Germinal center (tissue), 1 donor: ENCODE measurements at places on chromosomes 5 and 9.
A peak's percentile ranks its signal among the peaks of the same experiment; 100 is the strongest.

DNA sequence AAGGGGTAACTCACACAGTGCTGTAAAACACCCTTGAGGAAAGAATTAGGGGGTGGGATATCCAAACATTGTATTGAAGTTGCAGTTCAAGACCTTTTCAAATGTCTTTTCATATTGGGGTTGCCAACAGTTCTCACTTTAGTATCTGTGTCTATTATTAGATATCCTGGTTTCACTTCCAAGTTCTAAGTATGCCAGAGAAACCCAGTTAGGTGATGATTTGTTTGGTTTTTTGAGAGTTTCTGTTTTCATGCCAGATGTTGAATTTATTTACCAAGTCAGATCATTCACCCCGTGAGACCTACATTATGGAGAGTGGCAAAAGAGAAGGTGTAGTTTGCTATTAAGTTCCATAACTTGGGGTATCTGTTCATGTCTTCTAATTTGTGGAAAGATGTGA is 64.5 kb downstream of the C9orf152 start:
- DNase-seq: peak; percentile 72

DNA sequence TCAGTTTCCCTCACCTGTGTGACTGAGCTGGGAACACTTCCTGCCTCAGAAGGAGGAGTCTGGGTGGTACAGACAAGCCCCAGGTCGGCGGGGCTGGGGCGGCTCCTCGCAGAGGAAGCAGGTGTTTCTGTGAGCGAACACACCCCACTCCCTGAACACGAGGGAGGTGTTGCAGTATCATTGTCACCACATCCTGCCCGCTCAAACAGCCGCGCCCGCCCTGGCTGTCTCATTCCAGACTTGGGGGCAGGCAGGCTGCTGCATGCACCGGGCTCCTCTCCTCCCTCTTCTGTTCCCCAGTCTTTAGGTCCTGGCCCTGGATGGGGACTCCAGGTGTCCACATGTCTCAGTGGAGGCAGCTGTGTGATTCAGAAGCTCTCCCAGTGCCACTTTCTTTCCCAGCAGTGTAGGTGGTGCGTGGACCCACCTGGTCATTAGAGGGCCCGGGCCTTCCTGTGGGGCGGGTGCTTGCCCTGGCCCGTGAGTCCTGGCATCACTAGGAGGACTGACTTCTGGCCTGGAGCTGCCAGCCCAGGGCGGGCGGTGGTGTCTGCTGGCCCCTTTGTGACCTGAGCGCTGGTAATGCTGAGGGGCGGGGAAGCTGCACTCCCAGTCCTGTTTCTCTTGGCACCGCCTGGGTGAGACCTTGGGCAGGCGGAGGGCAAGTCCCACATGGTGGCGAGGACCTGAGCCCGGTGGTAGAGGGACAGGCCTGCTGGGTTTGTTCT is 18.3 kb upstream of the PHYHD1 start:
- DNase-seq: peak; percentile 46

GRCh38 chr5:168307925-168308584 is 16.6 kb downstream of the WWC1 start:
- DNase-seq: no peak

- DNase-seq: no peak
Observed at GRCh38 chr5:107383414-107383813, 287.3 kb downstream of the EFNA5 start.

- DNase-seq: no peak
Observed at GRCh38 chr5:68555907-68556681, 340.5 kb downstream of the PIK3R1 start.

GRCh38 chr5:96838201-96839070 is 30.7 kb upstream of the ERAP1 start:
- no peak for DNase-seq

DNA sequence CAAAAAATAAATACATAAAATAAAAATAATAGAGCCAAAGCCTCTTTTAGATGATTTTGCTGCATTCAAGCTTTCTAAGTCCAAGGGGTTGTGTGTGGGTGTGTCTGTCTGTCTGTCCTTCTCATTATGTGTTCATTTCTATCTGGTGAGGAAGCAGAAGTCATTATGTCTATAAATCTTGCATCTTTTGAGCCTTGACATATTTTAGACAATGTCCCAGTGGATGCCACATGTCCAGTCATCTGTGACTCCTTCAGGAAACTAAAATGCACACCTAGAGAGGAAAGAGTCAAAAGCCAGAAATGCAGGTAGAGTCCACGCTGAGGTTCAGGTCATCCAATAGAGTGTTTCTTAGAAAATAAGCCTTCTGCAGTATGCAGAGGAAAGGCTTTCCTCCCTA is 80.9 kb downstream of the GALNT10 start:
- DNase-seq: no peak

DNA sequence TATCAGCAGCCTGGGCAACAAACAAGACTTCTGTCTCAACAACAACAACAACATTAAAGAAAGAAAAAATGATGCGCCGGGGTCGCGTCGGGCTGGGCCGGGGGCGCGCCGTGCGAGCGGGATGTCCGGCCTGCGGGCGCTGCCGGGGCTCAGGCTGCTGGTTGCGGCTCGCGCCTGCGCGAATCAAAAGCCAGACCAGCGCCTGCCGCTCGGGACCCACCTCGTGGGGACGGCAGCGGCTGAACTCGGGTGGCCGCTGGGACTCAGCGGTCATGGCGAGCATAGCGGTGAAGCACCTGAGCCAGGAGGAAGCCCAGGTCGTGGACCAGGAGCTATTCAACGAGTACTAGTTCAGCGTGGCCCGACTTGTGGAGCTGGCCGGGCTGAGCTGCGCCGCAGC is 11.9 kb upstream of the NHP2 start:
- no peak for DNase-seq

GRCh38 chr5:166356096-166356495 is 1935.3 kb upstream of the WWC1 start:
- no peak for DNase-seq

DNA sequence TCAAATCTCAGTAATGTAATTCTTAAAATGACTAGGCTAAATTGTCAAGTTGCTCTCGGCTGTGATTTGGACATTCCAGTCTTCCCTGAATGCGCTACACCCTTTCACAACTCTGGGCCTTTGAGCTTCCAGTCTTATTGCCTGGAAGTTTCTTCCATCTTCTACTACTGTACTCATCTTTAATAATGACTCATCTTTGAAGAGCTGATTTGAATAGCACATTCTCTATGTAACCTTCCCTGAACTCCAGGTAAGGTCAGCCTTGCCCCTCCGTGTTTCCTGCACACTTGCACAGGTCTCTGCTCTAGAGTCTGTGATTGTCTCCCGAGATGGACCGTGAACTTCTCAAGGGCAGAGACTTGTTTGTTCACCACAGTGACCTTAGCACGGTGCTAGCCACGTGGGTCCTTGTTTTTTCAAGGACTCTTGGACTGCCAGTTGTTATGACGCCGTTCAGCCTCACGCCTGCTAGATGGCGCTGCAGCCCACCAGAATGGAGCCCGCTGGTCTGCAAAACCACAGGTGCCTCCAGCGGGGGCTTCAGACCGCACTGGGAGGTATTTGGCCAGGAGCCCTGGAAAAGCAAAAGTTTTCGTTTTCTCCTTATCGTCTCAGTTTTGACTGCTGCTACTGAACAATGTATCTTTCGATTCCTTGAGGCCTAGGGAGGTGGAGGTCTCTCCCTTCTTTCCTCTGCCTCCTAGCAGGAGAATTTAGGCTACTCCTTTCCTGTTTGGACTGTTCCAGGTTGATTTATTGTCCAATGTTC is 44.4 kb downstream of the SEC61B start:
- peak; percentile 49 for DNase-seq

GRCh38 chr5:51389577-51390463 is 6.6 kb downstream of the ISL1 start:
- no peak for DNase-seq

DNA sequence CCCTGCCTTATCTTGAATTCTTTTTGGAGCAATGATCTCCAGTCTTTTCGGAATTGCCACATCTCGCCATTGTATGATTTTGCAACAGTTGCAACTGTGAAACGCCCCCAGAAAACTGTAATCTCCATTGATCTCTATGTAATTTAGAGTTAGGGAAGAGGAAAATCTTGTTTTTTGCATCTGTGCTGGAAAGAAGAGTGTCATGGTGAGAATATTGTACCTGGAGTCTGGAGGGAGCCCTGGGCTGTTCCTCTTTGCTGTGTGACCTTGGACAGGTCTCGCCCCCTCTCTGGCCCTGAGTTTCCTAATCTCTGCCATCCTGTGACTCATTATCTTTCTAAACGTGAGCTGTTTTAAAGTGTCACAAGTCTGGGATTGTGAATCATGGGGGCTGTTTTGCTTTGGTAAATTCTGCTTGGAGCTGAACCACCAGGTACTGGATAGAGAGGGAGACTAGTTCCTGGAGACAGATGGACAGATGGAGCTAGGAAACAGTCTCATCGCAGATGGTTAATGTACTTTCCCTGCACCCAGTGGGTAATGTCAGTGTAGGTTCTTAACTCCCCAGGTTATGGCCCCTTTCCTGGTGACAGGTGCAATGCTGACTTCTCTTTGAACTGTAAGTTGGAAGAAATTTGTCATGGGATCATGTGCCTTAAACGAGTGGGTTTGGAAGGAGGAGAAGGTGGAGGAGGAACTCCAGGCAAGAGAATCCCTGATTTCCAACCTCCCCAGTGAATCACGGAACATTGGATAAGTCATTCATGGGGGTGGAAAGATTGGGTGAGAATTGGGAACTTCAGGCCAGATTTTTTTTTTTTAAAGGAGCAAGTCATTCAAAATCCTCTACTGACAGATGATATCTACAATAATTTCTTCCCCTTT is 19.6 kb downstream of the PPARGC1B start:
- DNase-seq: no peak

- peak; percentile 21 for DNase-seq
Observed at GRCh38 chr9:470552-471194, 256.0 kb downstream of the DOCK8 start.

GRCh38 chr5:147093138-147093537 is 141.7 kb upstream of the STK32A start:
- DNase-seq: no peak

- peak; percentile 37 for DNase-seq
Observed at GRCh38 chr5:69492923-69493395, 369 bp downstream of the OCLN start.

DNA sequence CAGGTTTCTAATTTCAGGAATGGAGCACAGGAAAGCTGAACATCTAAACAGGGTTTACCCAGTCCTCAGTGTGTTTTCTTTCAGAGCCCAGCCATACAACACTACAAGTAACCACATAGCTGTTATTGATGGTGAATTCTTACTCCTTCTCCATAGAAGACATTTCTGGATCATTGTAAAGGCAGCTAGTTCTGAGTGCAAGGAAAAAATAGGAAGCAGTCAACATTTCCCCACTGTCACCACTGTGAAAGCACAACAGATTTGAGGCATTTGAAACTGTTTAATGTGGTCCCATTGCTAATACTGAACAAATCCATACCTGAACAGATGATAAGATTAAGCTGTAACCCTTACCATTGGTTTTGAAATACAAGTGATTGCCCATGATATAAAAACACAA is 145.0 kb upstream of the PCA3 start:
- DNase-seq: no peak

GRCh38 chr9:113192455-113192854 is 28.6 kb downstream of the FKBP15 start:
- DNase-seq: no peak

DNA sequence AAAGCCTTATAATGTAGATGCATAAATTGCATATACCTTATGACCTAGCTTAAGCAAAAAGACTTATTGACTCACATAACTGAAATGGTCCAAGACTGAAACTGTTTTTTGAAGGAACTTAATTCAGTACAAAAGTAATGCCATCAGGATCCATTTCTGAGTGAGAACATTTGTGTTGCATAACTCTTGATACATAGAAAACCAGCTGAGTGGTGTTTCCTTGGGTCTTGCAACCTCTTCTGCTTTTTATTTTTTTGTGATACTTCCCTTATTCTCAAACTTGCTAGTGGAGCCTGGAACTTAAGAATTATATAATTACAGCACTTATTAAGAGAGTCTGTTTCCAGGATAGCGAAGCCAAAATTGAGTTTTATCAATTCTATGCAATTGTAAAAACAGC is 272.0 kb downstream of the MAN2A1 start:
- no peak for DNase-seq

- no peak for DNase-seq
Observed at GRCh38 chr9:110762783-110763182, 94.2 kb downstream of the MUSK start.

GRCh38 chr5:93145767-93146166 is 435.3 kb downstream of the NR2F1-AS1 start:
- no peak for DNase-seq

- DNase-seq: peak; percentile 22
Observed at GRCh38 chr5:40904205-40904993, 4.9 kb upstream of the C7 start.

GRCh38 chr9:38713426-38713825 is 6.5 kb downstream of the FAM240B start:
- no peak for DNase-seq

- no peak for DNase-seq
Observed at GRCh38 chr9:12305211-12305610, 388.0 kb upstream of the TYRP1 start.

DNA sequence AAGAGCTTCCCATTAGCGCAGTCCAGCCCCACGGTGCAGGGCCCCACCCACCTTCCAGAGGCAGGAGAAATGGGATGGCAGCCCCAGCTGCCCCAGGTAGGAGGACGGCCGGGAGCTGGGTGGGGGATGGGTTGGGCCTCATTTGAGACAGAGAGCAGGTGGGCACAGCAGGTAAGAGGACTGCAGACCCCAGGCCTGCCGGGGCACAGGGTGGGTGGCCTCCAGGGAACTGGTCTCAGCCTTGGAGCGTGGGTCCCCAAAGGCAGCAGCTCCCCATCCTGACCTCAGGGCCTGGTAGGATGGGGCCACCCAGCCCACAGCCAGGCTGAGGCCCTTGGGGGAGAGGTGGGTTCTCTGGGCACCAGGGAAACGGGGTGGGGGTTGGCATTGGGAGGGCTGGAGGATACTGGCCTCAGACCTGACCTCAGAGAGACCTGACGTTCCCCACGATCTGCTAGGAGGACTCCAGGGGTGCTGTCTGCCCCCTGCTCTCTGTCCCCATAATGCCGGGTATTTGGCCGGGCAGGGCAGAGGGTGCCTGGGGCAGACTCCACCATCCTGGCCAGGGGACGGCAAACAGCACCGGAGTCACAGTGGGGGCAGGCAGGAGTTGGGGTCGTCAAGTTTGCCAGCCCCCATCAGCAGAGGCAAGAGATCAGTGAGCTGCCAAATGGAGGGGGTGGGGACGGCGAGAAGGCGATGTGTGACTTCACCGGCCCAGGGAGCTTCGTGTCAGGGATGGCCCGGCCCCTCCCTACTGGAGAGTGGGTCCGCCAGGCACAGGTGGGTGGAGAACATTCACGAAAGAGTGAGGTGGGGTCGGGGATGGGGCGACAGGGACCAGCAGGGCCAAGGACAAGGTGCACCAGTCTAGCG is 6.8 kb upstream of the QRFP start:
- DNase-seq: no peak

- peak; percentile 27 for DNase-seq
Observed at GRCh38 chr5:56414066-56414465, 180.9 kb upstream of the ANKRD55 start.

DNA sequence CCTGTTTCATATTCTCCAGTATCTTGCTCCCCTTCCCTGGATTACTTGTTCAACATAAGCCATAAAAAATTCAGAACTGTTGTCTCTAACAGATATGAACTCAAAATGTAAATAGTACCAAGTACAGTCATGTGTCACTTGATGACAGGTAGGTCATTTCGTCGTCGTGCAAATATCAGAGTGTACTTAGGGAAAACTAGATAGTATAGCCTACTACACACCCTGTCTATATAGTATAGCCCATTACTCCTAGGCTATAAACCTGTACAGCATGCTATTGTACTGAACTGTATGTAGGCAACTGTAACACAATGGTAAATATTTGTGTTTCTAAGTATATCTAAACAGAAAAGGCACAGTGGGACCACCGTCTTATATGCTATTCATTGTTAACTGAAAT is 39.1 kb downstream of the SMIM15 start:
- no peak for DNase-seq

- DNase-seq: no peak
Observed at GRCh38 chr5:150289551-150290390, at the start of gene CAMK2A. CAMK2A (minus strand) TSS chr5:150289773; CDS start chr5:150289625, 148 bp downstream.
